Posterior vena cava (tissue), 2 donors: ENCODE measurements at places on chromosomes 16 and 17. TPM values are rescaled to one million over a fixed set of nuclear protein-coding genes. Genes with fewer than 3 reads are reported as not detected.

DNA sequence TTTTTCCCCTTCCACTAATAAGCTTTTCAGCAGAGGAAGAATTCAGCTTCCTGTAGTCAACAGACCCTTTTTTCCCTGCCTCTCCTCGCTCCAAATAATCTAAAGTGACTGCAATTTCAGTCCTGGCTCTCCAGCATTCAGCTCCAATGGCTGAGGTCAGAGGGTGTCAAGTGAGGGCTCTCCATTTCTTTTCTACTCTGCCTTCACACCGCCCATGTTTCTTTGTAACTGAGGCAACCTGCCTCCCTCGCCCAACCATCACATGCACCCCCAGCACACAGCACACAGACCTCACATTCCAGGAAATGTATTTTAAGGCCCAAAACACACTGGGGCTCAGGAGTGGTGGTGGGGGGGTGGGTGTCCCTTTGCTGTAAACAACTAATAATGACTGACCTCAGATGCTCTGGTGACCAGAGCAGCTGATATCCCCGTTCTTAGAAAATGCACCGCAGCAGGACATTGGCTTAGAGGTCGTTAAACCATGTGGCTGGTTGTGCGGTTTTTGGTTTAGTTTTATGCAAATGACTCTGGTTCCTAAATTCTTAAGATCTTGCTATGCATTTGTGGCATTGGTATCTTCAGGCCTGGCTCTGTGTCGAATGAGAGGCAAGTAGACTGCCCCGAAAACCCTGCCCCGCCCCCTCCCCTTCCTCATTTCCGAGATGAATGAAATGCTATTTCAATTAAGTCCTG is 203.6 kb downstream of the ZFHX3 start:
- no peak for DNase-seq

DNA sequence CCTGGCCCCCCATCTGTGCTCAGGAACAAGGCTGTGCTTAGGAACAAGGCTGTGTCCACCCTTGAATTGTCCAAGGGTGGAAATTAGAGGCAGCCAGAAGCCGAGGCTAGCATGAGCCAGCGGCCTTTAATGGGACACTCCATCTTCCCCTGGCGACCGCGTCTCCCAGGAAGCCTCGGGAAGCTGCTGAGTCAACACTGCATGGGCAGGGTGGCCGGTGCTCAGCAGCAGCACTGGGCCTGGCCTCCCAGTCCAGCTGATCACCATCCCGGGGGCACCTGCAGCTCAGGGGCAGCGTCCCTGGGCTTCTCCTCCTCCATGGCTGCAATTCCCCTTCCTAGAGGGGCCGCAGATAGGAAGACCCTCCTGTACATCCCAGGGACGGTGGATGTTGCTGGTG is 180.8 kb downstream of the ENGASE start:
- no peak for DNase-seq

- peak; percentile 91 for DNase-seq
Measured at GRCh38 chr17:67475161-67475937, 98.3 kb downstream of the PITPNC1 start.

GRCh38 chr17:39153599-39154051 is 2.2 kb upstream of the PLXDC1 start:
- DNase-seq = peak; percentile 97

DNA sequence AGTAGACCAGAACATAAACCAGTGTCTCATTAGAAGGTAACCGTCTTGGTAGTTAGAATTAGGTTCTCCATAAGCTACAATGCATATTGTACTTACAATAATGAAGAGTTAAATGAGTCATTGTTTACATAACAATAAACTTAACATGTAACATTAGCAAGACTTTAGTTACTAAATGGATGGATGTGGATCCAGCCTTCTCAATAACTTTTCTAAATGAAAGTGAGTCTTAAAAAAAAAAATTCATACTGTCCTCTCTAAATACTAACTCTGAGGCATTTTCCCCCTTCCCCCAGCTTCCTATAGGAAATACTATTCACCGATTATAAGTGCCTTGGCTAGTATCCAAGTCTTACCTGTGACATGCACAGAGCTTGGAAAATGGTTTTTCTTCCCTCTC is 155.3 kb downstream of the CYB561 start:
- no peak for DNase-seq

DNA sequence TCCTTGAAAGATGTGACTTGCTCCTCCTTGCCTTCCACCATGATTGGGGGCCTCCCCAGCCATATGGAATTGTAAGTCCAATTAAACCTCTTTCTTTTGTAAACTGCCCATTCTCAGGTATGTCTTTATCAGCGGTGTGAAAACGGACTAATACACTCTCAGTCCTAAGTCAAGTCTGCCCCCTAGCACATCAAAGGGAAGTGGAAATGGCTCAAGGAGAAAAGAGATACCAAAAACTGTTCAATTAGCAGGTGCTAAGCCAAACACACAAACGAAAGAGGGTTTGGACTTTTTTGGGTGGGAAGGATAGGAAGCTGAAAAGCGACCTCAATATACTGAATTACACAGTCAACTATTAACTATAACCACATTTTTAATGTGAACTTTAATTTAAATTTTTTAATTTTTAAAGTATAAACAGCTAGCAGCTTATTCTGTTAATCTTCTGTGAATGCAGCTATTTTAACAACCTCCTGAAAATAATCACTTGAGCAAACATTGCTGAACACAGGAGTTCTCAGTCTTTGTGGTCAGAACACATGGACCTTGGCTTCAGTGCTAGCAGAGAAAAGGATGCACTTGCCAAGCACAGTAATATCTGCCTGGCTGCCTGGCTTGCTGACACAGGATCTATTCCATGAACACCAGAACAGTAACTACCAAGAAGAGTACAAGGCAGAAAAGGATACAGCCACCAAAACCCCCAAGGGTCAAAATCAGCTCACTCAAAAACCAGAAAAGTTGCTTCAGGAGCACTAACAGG is 10.9 kb downstream of the ZNF18 start:
- no peak for DNase-seq

DNA sequence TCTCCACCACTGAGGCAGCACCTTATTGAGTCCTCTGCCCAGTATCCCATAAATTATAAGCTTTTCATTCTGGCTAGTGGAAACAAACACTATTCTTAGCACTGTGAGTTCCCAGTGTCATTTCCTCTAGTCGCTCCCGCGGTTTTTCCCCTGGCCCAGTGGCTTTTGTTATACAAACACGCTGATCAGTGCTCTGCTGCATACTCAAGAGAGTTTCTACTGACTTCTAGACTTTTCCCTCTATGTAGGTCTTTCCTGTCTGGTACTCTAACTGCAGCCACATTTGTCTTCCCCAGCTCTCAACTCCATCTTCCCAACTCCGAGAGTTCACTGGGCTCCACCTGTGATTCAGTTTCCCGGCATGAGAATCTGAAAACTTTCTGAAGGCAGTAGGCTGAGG is 556.6 kb upstream of the SALL1 start:
- DNase-seq = no peak

Gene SMCR8
- total RNA-seq = 10.2 TPM

DNA sequence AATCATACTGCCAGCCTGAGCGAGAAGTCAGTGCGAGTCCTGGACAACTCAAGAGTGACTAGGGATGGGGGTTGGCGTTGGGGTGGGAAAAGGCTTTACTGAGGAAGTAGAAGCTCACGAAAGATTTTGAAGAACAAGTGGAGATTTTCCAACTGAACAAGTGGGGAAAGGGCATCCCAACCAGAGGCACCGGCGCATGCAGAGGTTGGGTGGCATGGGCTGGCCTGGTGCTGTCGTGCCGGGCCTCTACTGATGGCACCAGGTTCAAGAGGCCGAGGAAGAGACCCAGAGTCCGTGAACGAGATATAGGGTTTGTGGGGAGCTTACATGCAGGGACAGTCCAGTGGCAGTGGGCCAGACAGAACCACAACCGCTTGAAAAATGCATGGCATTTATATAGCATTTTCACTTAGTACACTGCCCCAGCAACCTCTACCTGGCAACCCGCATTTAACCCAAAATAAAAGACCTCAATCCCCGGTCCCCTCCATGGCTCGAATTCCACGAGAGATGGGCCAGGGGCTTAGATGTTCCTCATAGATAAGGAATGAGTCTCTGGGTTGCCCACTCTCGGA is 7.7 kb upstream of the ITGA3 start:
- DNase-seq = peak; percentile 51

GRCh38 chr17:34458266-34458665 is 95.2 kb upstream of the CCL1 start:
- no peak for DNase-seq

Gene TBC1D3D
- total RNA-seq = 0.95 TPM

Gene CRYM
- total RNA-seq = 0.93 TPM

- DNase-seq = no peak
Measured at GRCh38 chr16:28298511-28298878, 6.2 kb downstream of the SBK1 start.

Gene PRSS36
- 2.9 TPM for total RNA-seq

GRCh38 chr16:12988071-12988470 is 86.7 kb downstream of the SHISA9 start:
- DNase-seq = no peak

- DNase-seq = no peak
Measured at GRCh38 chr17:70668276-70668937, 499.1 kb downstream of the KCNJ2 start.

DNA sequence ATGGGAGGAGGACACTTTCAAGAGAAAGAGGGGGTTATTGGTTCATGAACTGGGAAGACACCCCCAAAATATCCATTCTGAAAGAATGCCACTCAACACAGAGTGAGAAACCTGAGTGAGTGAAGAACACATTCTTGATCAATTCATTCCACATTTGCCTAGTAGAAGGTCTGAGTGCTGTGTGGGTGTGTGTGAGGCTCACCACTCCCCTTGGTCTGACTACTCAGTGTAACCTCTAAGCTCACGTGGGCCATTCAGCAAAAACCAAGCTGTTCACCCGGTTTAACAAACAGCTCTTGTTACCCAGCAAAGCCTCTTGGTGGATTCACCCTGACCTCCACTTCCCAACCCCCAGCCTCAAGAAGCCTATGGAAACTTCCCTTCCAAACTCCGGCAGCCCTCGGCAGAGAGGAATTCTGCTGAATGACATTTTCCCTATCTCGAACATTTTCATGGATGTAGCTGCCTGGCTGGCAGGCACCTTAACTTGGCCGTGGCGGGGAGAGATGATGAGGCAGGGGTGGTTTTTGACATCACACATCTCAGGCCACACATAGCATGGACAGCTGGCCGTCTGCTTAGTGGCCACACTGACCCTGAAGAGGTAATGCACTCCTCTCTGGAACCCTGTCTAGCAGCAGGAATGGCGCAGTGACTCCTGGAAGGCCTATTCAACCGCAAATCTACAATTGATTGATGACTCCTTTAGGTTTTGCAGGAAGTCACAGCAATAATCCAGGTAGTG is 11.6 kb downstream of the ST6GALNAC1 start:
- DNase-seq = no peak

Gene TBC1D26
- total RNA-seq = not detected
